Right renal cortex interstitium (tissue), 3 donors: ENCODE measurements at places on chromosomes 4 and X.

- no peak for DNase-seq
Measured at GRCh38 chr4:11765849-11766453, 337.3 kb upstream of the HS3ST1 start.

DNA sequence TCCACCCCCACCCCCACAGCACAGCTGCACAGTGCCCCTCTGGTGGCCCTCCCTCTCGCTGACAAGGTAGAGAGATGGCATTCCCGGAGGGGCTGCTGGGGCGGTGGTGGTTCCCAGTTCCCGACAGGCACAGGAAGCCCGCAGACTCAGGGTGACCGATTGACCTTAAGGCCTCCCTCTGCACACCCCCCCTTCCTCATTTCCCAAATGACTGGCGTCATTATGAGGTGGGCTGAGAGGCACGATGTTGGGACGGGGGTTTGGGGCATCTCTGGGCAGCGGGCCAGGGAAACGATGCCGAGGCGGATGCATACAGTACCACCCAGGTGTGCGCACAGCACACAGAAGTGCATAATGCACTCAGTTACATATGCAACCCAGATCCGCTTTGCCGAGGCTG, 3.5 kb upstream of the TIMP1 start:
- DNase-seq = no peak

DNA sequence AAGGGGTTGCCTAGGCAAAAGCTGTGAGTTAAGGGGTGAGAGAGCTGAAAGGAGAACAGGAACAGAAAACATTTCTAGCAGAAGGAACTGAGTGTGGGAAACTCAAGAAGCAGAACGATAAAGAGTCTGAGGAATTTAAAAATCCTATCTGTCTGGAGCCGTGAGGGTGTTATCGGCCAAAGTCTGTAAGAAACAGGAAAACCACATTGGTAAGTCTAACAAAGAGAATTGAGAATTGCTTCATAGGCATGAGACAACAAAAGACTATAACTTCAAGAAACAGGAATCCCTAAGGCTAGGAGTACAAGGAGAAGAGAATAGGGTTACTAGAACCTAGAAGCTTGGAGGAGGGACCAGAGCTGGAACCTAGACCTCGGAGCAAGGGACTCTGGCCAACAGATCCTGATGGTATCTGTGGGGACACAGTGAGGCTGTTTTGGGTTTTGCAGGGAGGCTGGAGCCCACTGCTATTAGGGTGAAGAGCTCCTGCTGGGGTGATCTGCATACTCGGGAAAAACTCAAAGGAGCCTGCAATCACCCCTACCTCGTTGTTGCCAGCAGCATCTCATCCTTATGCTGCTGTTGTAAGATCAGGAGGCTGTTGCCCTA, 175.6 kb downstream of the FBXO8 start:
- DNase-seq = no peak

GRCh38 chrX:53082773-53083616, 828 bp downstream of the TSPYL2 start:
- no peak for DNase-seq

DNA sequence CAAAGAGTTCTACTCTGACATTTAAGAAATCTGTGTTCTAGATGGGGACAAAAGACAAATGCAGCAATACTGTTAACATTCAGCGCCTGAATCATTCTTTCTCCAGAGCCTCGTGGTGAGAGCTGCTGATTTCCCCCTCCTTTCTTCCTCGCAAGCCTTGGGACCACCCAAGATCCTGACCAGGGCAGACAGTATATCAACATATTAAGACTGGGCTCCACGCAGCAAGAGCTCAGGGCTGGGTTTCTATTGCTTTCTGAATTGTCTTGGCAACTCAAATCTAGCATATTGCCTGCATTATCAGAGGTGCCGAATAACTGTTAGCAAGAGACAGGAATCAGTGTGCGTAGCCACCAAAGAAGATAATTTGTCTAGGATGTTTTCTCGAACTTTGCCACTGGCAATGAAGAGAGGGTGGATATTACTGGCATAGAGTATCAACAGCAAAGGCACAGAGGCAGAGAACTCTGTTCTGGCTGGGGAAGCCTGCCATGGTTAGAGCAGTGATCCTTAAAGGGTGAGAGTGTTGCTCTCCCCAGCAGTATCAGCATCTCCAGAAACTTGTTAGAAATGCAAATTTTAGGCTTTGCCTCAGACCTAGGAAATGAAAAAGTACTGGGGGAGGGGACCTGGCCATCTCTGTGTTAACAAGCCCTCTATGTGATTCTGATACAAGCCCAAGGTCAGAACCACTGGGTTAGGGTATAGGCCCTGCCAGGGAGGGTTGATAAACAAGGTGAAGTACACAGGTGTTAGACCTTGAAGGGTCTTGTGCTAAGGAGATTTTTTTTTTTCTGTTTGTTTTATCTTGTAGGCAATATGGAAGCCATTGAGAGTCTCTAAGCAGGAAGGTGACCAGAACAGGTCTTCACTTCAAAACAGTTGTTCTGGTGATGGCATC, 46.2 kb upstream of the MID1IP1 start:
- DNase-seq = no peak

- no peak for DNase-seq
Measured at GRCh38 chrX:10952619-10953018, 158.5 kb upstream of the HCCS start.

DNA sequence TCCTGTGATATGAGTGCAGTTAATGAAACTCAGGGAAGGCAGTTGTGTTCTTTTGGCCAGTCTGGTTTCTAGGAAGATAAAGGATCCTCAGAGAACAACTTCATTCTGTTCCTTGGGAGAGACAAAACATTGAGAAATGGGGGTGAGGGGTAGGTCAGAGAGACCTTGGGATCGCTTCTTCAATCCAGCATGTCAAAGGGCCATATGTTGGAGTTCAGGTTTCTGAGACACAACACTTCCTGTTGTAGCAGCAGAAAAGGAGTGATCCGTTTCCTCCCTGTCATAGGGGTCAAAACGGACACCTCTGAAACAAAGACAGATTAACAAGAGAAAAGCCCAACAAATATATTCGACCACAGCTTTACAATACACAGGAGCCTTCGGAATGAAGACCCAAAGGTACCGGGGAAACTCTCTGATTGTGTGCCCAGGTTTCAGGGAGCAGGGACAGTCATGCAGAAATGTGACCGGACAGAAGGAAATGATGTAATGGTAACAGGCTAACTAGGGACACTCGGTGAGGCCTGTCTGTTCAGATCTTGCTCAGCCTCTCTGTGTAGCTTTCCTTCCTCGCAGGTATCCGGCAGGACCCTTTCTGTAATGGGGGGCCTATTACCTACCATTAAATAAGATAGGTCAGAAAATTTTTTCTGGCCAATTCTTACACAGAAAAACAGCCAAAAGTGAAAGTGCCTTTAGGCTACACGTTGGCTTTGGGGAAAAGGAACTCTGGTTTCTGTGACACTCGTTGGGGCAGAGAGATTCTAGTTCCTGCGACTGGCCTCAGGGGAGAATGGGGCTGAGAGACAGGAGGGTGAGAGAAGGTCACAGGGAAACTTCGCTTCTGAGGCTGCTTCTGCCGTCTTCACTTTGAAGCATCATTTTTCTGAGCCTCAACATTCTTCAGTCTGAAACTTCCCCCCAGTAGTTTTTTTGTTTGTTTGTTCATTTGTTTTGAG, 103.3 kb upstream of the TLR3 start:
- no peak for DNase-seq

DNA sequence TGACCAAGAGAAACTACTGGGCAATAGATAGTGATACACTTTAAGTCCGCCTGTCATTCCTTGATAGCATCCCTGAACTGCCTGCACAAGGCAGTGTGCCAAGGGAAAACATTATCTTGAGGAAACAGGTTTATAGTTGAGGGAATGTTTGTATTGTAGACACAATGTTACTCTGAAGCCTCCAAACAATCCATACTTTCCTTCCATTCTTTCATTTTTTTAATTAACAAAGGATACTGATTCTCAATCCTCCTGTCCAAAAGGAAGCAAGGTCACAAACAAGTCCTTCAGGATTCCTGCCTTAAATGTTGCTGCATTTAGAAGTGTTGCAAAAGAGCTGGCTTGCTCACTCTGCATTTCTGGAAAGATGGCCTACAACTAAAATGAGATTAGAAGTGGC, 61.7 kb upstream of the PRSS48 start:
- DNase-seq = no peak

GRCh38 chrX:69793260-69793935, 177.5 kb downstream of the EDA start:
- DNase-seq = no peak

GRCh38 chrX:134026565-134027311, 41.3 kb upstream of the GPC3 start:
- DNase-seq = peak; percentile 64

DNA sequence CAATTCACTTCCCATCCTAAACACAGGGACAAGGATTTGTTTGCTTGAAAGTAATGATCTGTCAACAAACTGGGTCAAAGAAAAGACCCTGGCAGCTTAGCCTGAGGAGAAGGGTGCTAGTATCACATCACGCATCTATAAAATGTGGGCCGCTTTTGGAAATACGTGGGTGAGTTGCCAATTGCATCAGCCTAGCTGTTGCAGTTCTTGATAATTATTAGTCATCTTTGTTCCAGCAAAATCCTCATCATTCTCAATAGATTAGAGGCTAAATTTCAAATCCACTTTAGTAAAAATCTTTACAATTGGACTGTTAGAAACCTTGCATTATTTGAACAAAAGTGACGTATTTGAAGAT, 33.6 kb upstream of the TAPT1 start:
- no peak for DNase-seq

DNA sequence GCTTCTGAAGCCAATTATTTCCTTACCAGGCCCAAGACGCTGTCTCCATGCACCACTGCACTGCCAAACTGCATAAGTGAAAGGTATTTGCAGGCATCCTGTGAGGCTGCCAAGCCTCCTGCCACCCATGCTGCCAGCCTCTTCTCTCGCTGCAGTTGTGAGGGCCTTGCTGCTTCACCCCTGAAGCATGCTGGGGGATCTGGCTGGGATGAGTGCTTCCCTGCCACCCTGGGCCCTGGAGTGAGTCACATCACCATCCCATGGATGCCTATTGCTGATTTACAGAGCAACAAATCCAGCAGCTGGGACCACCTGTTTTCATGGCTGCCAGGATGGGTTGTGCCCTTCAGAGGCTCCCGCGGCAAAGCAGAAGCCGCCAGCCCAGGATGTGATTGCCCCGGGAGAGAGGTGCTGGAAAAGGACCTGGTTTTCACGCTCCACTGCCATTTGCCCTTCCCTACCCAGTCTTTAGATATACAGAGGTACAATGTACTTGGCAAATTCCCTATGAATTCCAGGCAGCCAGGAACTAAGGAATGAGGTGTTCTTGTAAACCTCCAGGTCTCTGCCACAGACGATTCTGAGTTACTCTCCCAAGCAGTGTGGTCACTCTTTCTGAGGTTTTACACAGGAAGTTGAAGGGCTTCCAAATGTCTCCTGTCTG, 41.5 kb upstream of the PTCHD1 start:
- DNase-seq = no peak
